ENCODE measurements at places on chromosomes 5 and 9. TPM values are rescaled to one million over a fixed set of nuclear protein-coding genes. Genes with fewer than 3 reads are reported as not detected.

The TUSC1 gene
- 20.3 TPM for total RNA-seq

The IFNB1 gene
- not detected for total RNA-seq

The SHC3 gene
- 5.8 TPM for total RNA-seq

The PCDHA1 gene
- total RNA-seq, result 0.14 TPM

The CNTNAP3B gene
- total RNA-seq, result 3.7 TPM

The MGAT4B gene
- total RNA-seq, result 116 TPM

The IZUMO3 gene
- total RNA-seq, result not detected

The C9 gene
- not detected for total RNA-seq

The TMEM252 gene
- not detected for total RNA-seq

The TAF11L9 gene
- not detected for total RNA-seq

The ANKRD55 gene
- not detected for total RNA-seq

The ARHGEF28 gene
- 15.7 TPM for total RNA-seq

The NR2F1-AS1 gene
- not detected for total RNA-seq

The SLC6A19 gene
- total RNA-seq, result not detected

The ANKRD34B gene
- total RNA-seq, result not detected

All from airway epithelial cell (primary cell).